NCI-H2227 treated with DMSO at 0.1 percent for 48 hours (cell line): ENCODE measurements at places on chromosomes 6 and 20.

DNA sequence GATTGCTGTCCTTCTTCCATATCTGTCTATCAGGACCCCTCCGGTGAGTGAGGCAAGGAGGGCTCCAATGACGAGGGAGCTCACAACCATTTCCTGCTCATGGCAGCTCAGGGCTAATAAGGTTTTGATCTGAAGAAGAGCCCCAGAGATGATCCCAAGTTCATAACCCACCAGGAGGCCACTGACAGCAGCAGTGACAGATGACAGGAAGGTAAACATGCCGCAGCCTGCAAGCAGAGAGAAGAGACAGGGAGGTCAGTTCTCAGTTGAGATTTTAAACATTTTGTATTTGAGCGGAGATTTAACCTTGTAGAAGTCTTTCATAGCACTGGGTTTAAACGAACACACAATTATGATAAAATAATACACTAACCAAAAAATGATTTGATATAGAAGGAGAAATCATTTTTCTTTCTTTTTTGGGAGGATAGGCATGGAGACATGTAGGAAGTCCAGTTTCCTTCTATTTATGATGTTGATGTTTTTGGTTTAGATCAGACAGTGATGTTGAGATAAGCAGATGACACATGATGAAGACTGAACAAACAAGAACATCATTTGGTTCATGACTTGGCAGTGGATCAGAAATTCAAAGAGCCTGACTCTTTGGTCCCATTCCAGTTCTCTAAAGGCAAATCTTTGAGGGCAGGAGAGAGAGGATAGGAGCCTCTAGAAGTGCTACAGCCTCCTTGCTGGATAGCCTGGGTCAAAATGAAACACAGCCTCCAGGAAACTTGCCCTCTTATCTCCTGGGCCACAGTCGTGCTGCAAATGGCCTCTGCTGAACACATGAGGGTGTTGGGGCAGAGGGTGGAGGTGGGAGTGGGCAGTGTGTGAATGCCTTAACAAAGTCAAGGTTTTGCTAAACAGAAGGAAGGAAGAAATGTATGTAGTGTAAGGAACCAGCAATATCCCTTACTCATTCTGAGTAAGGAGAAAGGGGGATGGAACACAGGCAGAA lies 22.6 kb downstream of the SLC2A12 start:
- DNase-seq, result no peak

DNA sequence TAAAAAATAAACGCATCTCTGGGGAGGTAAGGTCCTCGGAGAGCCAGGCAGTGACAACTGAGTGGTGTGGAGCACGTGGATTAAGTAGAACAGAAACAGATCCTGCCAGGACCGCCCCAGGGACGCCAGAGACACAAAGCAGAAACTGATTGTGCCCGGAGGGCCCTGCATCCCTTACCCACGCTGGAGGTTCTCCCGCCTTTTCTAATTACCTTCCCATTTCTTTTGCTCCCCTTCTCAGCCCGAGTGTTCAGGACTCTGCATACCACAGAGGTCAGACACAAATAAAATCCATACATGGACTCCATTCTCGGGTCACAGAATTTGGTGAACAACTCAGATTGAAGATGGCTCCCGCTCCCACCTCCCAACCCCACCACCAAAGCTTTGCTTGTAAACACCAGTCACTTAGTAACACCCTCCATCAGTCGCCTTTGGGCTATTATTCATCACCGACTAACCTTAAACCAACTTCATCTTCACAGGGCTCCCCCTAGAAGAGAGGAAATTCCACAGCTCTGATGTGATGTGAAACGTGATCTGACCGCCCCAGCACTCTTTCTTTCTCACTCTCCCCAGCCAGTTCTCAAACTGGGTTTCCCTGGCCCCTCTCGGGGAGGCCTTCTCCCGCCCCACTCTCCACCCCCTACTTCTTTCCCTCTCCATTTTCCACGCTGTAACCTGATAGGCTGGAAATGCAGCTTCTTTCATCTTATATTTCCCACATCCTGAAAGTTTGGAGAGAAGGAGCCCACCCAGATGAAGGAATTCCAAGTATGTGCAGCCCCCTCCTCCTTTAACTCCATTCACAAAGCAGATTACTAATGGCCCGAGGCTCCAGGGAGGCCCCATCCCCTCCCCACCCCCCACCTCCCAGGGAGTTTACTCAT lies 32.5 kb upstream of the PIM1 start:
- no peak for DNase-seq

DNA sequence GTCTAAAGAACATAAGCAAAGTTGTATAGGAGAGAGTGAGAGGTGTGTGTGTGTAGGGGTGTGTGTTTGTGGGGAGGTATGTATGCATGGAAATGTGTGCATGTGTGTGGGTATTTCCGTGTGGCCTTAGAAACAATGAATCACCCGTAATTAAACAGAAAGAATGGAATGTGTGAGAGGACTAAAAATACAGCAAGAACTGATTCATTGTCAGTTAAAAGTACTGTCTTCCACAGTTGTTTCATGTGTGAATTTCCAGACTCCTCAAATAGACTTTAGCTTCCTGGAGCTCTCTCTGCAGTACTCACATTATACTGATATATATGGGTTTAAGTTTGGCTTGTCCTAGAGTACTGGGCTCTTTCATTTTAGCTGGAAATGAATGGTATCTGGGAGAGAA lies 145.7 kb downstream of the RIMS1 start:
- DNase-seq, result no peak

DNA sequence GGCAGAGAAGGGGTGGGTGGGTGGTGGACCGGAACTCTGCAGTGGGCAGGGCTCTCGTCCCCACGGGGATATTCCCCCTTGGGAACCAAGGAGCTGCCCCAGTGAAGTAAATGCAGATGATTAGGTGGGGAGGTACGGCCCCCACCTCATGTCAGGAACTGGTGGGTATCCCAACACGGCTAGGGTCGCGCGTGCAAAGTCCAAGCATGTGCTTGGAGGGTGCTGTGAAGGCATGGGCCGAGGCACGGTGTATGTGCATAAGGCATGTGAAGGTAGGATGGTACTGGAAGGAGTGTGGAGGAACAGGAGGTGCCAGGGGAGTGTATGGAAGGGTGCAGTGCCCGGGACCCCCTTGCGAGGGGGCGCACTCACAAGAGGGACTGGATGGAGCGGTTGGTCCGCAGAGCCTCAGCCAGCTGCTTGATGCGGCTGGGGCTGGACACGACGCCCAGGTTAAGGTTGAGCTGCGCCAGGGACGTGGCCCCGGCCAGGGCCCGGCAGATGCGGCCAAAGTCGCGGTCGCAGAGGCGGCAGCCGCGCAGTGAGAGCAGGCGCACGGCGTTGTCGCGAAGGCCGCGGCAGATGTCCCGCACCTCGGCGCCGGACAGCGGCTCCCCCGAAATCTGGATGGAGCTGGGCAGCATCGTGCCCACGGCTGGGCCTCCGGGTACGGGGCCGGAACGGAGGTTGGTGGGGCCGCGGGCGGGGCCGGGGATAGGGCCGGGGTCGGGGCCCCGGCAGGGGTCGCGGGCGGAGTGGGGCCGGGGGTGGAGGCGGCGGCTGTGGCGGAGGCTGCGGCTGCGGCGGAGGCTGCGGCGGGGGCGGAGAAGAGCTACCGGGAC lies 783 bp downstream of the LRRC73 start:
- no peak for DNase-seq

- no peak for DNase-seq
Measured at GRCh38 chr20:25389858-25390537, 637 bp downstream of the ABHD12 start.

- DNase-seq, result no peak
Measured at GRCh38 chr6:139311831-139312230, 20.0 kb upstream of the TXLNB start.

- DNase-seq, result no peak
Measured at GRCh38 chr20:61925555-61926252, 140.0 kb downstream of the TAF4 start.

DNA sequence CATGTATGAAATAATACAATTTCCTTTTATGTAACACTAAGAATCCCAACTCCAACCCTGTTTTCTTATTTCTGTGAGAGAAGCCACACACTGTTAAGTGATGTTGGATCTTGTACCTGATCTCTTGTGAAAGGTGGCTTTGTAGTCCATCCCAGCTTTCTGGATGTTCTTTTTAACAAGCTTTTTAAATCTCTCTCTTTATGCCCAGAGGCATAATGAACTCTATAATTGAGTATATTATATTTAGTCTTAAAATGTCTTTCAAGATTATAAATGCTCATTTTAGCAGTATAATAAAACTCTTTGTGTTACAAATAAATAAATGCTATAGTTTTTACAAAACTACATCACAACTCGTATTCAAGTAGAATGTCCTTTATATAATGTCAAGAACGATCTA lies 922.1 kb downstream of the EPHA7 start:
- no peak for DNase-seq

DNA sequence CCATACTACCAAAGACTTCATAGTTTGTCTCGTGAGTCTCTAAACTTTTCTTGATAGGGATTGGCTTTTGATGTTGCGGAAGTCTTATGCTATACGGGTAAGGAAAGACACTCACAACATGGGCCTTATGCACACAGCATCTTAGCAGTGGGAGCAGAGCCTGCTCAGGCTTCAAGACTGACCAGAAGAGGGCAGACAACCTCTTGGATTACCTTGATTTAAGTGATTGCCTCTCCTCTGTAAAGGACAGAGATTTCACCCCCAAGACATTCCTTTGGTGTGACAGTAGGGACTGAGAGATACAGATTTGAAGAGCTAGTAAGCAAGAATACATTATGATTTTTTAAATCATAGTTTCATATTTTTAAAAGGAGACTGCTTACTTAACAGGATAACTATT lies 71.0 kb upstream of the SAMD3 start:
- DNase-seq, result no peak

DNA sequence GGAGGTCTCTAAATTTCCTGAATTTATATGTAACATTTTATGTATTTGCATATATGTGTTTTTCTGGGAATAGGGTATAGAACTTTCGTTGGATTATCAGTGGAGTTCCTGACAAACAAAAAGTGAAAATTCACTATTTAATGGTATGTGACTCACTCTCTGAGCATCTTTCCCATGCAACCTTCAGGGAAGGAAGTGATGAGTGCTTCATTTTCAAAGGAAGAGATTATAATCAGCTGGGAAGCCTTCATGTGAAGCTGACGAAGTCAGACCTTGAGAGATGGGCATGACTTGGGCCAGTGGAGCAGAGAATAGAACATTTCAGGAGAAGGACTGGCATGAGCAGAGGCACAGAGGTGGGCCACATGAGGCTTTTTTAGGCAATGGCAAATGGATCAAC lies 72.7 kb downstream of the FAXC start:
- no peak for DNase-seq

GRCh38 chr6:33080127-33081089 lies 4.6 kb downstream of the HLA-DPB1 start:
- peak; percentile 32 for DNase-seq

DNA sequence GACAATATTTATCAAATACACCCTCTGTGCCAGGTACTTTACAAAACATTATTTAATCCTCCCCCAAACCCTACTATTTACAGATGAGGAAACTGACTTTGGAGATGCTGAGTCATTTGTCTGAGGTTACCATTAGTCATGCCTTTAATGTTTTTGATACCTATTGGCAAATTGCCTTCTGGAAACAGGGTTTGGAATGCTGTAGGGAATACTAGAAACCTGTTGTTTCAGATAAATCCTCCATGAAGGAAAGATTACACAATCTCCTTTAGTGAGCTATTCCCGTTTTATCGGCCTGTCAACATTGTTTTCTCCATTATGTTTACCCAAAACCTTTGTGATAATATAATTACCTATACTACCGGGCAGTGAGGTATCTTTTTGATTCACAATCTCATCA lies 93.6 kb upstream of the ADGRF1 start:
- DNase-seq, result no peak

DNA sequence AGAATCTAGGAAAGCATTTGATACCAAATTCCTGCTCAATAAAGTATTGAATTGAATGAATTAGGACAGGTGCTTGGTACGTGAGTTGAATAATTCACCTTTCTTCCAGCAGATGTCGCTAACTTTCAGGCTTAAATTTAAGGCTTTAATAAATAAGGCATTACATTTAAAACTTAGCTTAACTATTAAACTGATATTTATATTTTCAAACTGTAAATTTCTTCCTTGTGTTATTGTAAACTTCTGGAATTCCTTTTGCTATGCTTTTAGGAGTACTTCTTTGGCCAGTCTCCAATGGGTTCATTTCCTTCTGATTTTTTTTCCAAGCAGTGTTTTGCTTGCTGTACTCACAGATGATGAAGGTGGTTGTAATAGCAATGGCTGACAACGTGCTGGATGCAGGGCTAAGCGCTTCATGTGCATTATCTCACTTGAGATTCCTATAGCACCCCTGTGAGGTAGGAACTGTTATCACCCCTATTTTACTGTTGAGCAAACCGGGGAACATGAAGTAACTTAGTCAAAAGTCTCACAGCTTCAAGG lies 71.3 kb upstream of the SLC2A12 start:
- DNase-seq, result peak; percentile 76

GRCh38 chr20:14996883-14997672 lies 659.7 kb upstream of the FLRT3 start:
- no peak for DNase-seq
